Natural killer cell treated with Interleukin-12 subunit alpha and Interleukin-12 subunit beta and Interleukin-15 and Interleukin-18, amount 100 ng/mL, for 72 hours (primary cell): ENCODE measurements at places on chromosomes 2 and 18. TPM values are rescaled to one million over a fixed set of nuclear protein-coding genes. Genes with fewer than 3 reads are reported as not detected.

DNA sequence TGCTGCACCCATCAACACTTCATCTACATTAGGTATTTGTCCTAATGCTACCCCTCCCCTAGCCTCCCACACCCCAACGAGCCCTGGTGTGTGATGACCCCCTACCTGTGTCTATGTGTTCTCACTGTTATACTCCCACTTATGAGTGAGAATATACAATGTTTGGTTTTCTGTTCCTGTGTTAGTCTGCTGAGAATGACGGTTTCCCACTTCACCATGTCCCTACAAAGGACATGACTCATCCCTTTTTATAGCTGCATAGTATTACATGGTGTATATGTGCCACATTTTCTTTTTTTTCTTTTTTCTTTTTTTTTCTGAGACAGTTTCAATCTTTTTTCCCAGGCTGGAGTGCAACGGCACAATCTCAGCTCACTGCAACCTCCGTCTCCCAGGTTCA, 284.1 kb upstream of the CYP26B1 start:
- no peak overlapping the region for H3K27ac ChIP-seq
- H3K27me3 ChIP-seq = no peaks in the 10 kb centered on the region
- H3K36me3 ChIP-seq = peaks cover 19% of the 10 kb centered on the region

GRCh38 chr18:23244401-23244800, 109.1 kb downstream of the CABLES1 start:
- peaks cover 3% of the 10 kb centered on the region for H3K4me1 ChIP-seq
- H3K27me3 ChIP-seq = no peaks in the 10 kb centered on the region
- H3K4me3 ChIP-seq = no peak overlapping the region
- no peak overlapping the region for H3K27ac ChIP-seq
- H3K36me3 ChIP-seq = no peaks in the 10 kb centered on the region

DNA sequence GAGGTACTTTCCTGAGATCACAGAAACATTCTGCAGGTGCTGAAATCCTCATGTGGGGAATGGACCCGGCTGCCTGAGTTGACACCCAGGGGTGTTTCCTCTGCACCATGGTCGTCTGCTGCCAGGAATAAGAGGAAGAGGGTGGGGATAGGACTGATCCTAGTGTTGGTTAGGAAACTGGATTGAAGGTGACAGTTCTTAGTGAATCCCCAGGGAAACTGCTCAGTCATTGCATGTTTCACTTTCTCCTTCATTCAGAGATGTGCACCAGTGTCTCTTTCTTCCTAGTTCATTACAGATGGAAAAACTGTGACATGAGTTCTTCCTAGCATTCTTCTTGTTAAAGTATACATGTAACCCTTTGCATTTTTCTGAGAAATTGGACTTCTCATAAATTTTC, 294.3 kb downstream of the PTGR3 start:
- no peaks in the 10 kb centered on the region for H3K4me1 ChIP-seq
- no peak overlapping the region for H3K4me3 ChIP-seq
- DNase-seq = no peak
- no peaks in the 10 kb centered on the region for H3K36me3 ChIP-seq

- no peaks in the 10 kb centered on the region for H3K36me3 ChIP-seq
- no peak for DNase-seq
- peaks cover 2% of the 10 kb centered on the region for H3K27me3 ChIP-seq
- no peak overlapping the region for H3K27ac ChIP-seq
- H3K4me1 ChIP-seq = no peaks in the 10 kb centered on the region
These were observed 126.5 kb upstream of the CCDC68 start for GRCh38 chr18:55085557-55086285.

GRCh38 chr18:22723773-22724172, 209.4 kb upstream of the RBBP8 start:
- peaks cover 5% of the 10 kb centered on the region for H3K27me3 ChIP-seq
- H3K4me3 ChIP-seq = no peak overlapping the region
- H3K4me1 ChIP-seq = no peaks in the 10 kb centered on the region
- DNase-seq = no peak
- no peak overlapping the region for H3K27ac ChIP-seq

DNA sequence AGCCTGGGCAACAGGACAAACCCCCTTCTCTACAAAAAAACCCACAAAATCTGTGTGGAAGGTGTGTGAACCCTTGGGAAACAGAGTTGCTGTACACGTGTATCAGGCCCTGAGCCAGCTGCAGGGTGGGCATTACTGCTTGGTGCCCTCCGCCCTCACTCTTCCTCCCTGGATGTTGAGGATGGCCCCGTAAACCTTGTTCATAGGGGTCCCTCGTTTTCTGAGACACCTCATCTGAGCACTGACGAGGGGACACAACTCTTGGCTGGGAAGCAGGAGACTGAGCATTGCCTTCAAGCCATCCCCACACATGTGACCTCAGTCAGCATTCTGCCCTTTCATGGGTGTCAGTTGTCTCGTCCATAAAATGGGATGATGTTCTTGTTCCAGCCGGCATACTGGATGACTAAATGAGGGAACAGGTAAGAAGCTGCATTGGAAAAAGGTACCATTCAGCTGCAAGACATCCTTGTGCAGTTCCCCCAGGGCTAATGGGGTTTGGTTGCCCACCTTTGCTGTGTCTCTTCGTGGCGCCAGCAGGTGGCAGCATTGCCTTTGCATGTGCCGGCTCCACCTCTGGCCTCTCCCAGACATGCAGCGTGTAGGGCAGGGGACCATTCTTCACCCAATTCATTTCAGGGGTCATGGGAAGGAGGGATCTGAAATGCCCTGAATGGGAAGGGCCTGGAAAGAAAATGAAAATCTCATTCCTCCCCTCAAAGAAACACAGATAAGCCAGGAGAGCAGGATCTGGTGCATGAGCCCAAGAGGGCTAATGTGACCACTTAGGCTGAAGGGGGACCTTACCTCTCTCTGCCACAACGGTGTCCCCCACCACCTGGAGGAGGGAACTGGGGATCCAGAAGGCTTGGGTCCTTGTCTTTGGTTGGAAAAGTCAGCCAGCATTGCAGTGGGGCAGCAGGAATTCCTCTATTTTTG, 36.4 kb upstream of the HAAO start:
- H3K27ac ChIP-seq = no peak overlapping the region
- peaks cover 9% of the 10 kb centered on the region for H3K4me1 ChIP-seq
- H3K36me3 ChIP-seq = no peaks in the 10 kb centered on the region
- peaks cover 10% of the 10 kb centered on the region for H3K27me3 ChIP-seq
- H3K4me3 ChIP-seq = no peak overlapping the region

- no peak for DNase-seq
- H3K27me3 ChIP-seq = no peaks in the 10 kb centered on the region
- no peak overlapping the region for H3K4me3 ChIP-seq
- no peak overlapping the region for H3K27ac ChIP-seq
These were observed 303.7 kb downstream of the PTPRM start for GRCh38 chr18:7870855-7871254.

- no peak overlapping the region for H3K4me3 ChIP-seq
- no peak overlapping the region for H3K27ac ChIP-seq
These were observed 39.5 kb downstream of the ATP6V1C2 start for GRCh38 chr2:10760794-10761504.

DNA sequence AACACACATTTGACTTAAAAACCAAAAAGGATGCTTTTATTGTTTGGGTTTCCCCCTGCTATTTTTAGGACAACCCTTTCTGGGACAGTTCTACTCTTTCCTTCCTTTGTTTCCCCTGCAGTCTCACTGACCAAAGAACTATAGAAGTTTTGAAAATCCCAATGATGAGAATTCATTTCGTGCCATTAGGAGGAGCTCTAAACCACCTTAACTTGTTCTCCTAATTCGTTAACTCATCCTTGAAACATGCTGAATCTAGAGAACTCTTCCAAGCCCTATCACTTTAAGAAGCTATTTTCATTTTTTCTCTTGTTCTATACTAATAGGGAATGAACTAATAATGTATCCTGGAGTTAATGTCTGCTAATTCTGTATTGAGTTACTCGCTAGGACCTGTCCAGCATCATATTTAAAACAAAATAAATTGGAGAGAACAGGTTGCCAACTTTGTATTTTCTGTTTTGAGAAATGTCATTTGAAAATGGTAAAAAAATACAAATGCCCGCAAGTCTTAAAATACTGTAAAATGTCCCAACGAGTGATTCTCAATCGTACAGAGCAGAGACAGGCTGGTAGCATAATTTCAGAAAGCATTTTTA, 62.9 kb downstream of the AFTPH start:
- H3K36me3 ChIP-seq = peaks cover 17% of the 10 kb centered on the region
- no peaks in the 10 kb centered on the region for H3K27me3 ChIP-seq
- no peak overlapping the region for H3K27ac ChIP-seq
- peaks cover 6% of the 10 kb centered on the region for H3K4me1 ChIP-seq
- no peak for DNase-seq

GRCh38 chr18:26697186-26697884, 149.0 kb upstream of the KCTD1 start:
- H3K27ac ChIP-seq = no peak overlapping the region
- no peaks in the 10 kb centered on the region for H3K4me1 ChIP-seq
- peaks cover 2% of the 10 kb centered on the region for H3K27me3 ChIP-seq
- H3K4me3 ChIP-seq = no peak overlapping the region
- no peaks in the 10 kb centered on the region for H3K36me3 ChIP-seq
- DNase-seq = no peak

DNA sequence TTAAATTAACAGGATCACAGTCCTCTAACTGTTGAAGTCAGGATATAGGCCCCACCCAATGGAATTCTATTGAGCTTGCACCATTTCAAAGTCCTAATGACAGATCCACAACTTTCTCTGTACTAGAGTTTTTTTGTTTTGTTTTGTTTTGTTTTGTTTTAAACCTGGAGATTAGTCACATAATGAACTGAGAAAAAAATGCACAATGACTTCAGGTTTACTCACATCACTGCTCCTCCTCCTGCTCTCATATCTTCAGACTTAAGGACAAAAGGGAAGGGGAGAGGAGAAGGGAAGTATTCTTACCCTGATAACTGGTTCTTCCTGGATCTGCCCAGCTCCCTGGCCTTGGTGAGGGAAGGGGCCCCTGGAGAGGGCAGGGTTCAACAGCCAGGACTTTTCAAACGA, 208.2 kb upstream of the EPHA4 start:
- no peak for DNase-seq
- H3K27me3 ChIP-seq = no peaks in the 10 kb centered on the region
- no peaks in the 10 kb centered on the region for H3K4me1 ChIP-seq
- H3K4me3 ChIP-seq = no peak overlapping the region
- no peaks in the 10 kb centered on the region for H3K36me3 ChIP-seq

DNA sequence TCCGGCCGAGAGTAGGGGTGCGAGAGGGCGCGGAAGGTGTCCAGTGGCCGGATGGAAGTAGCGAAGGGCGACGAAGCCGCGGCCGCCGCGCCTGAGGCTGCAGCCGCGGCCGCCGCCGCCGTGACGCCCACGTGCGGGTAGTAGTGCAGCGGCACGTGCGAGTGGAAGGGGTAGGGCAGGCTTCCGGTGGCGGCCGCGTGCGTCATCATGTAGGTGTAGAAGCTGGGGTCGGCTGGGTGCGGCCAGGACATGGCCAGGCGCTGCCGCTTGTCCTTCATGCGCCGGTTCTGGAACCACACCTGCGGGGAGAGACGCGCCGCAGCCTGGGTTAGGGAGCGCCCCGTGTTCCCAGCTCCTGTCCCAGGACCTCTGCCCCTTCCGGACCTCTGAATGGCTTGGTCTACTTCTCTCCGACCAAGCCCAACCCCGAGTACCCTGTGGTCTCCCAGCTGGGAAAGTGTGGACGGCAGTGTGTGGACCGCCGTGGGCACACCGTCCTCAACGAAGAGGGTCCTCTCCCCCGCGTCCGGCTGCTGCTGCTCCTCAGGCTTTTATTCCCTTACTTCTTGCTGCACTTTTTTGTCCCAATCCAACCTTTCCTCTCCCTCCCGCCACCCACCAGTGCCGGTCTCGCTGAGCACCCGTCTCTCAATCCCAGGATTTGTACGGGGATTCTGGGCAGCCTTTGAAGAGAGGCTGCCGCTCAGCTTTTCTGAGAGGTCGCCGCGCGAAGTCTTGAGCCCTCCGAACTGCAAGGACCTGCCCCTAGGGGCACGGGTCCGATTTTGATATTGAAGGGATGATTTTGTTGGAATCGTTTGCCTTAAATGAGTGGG, 3.0 kb downstream of the EVX2 start:
- peaks cover 33% of the 10 kb centered on the region for H3K36me3 ChIP-seq
- DNase-seq = no peak

DNA sequence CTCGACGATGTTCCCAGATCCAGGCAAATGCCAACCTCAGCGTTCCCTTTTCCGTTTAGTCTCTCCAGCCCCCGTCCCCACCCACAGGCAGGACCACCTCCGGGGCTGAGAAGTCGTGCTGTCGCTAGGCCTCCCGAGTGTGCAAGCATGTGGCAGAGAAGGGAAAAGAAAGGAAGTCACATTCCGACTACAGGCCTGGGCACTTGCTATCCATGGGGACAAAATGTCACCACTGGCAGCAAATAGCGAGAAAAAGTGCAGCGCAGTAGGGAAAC, 420 bp downstream of the PIGN start:
- H3K4me1 ChIP-seq = peaks cover 30% of the 10 kb centered on the region
- peak overlapping the region; percentile 100 for H3K4me3 ChIP-seq
- no peaks in the 10 kb centered on the region for H3K36me3 ChIP-seq
- H3K27ac ChIP-seq = peak overlapping the region; percentile 95
- no peak for DNase-seq
- H3K27me3 ChIP-seq = no peaks in the 10 kb centered on the region

DNA sequence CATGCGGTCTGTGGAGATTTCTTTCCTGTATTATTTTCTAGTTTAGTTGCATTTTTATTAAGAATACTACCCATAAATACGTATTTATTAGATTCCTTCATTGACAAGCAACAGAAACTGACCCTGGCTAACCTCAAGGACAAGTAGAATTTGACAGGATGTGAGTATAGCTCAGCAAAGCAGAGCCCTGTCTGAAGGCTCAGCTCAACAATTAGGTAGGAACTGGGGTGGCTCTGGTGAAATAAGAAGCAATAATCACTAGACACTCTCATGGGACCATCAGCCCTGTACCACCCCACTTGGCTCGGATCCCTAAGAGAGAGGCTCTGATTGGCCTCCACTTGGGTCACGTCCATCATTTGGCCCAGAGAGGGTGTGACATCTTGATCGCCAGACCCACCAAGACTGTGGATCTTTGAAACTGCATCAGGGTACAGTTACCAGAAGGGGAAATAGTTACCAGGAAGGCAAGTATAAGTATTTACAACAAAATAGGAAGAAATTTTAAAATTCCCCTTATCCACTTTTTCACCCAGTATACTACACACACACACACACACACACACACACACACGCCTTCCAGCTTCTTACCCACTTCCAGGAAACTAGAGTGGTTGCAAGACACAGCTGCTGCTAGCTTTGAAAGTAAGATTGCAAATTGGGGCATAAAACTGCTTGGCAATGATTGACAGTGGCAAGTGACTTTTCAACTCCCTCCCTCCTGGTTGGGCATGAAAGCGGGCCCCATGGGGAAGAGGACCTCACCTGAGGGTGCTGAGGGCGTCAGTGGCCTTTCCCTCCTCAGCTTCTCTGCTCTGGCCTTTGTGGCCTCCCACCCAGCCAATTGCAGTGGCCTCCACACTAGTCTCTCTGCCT, 41.8 kb downstream of the KCTD18 start:
- peak overlapping the region; percentile 65 for H3K4me3 ChIP-seq
- H3K27me3 ChIP-seq = no peaks in the 10 kb centered on the region
- no peaks in the 10 kb centered on the region for H3K36me3 ChIP-seq
- DNase-seq = no peak
- H3K27ac ChIP-seq = peak overlapping the region; percentile 70
- H3K4me1 ChIP-seq = peaks cover 26% of the 10 kb centered on the region

Gene THSD7B
- not detected for total RNA-seq

Gene IL36B
- not detected for total RNA-seq

Gene CD8A
- 85.0 TPM for total RNA-seq

Gene CTLA4
- 13.7 TPM for total RNA-seq

Gene CGREF1
- 0.36 TPM for total RNA-seq

Gene PCARE
- total RNA-seq = not detected
